Heart left ventricle (tissue), 16 donors: ENCODE measurements at places on chromosomes 12 and 14. TPM values are rescaled to one million over a fixed set of nuclear protein-coding genes. Genes with fewer than 3 reads are reported as not detected.
A peak's percentile ranks its signal among the peaks of the same experiment; 100 is the strongest.

- H3K27me3 ChIP-seq: peaks cover 73% of the 10 kb centered on the region
- no peak overlapping the region for H3K27ac ChIP-seq
- no peaks in the 10 kb centered on the region for H3K36me3 ChIP-seq
Measured at GRCh38 chr14:36525746-36526099, 5.7 kb upstream of the NKX2-1 start.

DNA sequence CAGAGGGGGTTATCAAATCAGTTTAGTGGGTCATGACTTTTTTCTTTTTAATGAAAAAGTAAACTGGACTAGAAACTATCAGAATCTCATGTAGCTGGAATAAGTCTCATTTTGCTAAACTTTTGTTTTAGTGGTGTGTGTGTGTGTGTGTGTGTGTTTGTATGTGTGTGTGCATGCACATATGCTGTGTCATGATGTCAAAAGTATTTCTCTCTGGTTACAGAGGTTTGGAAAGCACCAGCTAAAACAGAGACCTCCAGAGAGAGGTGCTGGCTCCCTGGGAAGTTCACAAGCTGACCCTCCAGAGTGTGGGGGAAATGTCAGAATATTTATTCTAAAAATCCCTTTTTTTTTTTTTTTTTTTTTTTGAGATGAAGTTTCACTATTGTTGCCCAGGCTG, 114.7 kb downstream of the LGMN start:
- H3K27me3 ChIP-seq: no peaks in the 10 kb centered on the region
- no peaks in the 10 kb centered on the region for H3K36me3 ChIP-seq
- DNase-seq: no peak

Gene NRL
- 2.9 TPM for total RNA-seq

DNA sequence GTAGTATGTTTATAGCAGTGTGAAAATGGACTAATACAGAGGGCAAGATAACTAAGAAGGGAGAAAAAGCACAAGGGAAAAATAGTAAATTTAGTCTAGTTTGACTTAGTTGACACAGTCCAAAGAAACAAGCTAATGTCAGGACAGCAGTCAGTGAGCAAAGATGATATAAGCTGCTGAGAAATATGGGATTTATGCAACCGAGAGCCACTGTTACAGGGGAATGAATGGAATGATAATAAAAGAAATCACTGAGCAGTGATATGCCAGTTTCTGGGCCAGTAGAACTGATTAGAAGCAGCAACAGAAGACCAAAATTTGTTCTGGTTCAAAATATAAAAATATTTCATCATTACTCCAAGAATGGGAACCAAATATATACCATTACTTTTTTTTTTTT, 60.1 kb downstream of the R3HDM2 start:
- no peaks in the 10 kb centered on the region for H3K27me3 ChIP-seq
- no peak overlapping the region for H3K27ac ChIP-seq
- peaks cover 19% of the 10 kb centered on the region for H3K4me1 ChIP-seq
- no peak for DNase-seq
- H3K36me3 ChIP-seq: peaks cover 4% of the 10 kb centered on the region
- no peak overlapping the region for H3K4me3 ChIP-seq

- H3K4me3 ChIP-seq: peak overlapping the region; percentile 74
- peak; percentile 26 for DNase-seq
- peaks cover 6% of the 10 kb centered on the region for H3K4me1 ChIP-seq
- H3K27me3 ChIP-seq: no peaks in the 10 kb centered on the region
- H3K36me3 ChIP-seq: peaks cover 9% of the 10 kb centered on the region
Measured at GRCh38 chr14:53954551-53955228, 1.9 kb downstream of the BMP4 start.
